ENCODE measurements at places on chromosomes 11 and 22.

DNA sequence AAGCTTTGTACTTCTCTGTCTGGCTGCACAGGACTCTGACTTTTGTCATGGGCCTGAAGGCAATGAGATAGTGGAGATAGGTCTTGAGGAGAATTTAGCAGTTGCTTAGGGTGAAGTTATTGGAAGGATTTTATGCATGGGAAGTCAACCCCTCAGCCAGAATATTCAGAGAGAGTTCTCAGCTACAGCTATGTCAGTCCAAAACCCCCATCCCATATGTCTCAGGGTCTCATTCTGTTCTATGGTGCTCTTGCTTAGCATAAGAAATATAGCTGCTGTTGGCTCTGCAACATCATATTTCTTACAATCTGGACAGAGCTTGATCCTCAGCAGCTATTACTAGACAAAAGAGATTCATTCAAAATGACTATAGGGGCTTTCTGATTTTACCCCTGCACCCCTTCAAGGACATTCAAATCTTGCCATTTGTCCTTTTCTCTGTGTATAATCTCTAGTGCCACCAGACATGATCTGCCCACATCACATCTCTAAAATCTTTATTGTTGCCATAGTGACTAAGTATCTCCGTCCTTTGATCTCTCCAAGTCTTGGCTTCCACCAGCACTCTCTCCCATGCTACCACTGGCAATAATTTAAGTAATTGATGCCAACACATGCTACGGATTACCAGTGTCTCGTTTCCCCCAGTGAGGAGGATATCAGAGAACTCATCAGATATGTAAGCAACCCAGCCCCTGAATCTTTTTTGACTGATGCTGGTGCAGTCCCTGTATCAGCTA is 327.1 kb upstream of the ISX start:
- DNase-seq = no peak

DNA sequence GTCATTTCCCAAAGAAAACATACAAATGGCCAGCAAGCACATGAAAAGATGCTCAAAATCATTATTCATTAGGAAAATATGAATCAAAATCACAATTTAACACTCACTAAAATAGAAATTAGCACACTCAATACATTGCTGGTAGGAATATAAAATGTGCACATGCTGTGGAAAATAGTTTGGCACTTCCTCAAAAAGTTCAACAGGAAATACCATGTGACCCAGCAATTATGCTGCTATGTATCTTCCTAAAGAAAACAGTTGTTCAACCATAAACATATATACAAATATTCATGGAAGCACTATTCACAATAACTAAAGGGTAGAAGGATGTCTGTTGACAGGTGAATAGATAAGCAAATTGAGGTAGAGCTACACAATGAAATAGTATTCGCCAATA is 187.3 kb upstream of the SOX6 start:
- no peak for DNase-seq

GRCh38 chr11:36239636-36240035 is 49.6 kb downstream of the COMMD9 start:
- DNase-seq = no peak

DNA sequence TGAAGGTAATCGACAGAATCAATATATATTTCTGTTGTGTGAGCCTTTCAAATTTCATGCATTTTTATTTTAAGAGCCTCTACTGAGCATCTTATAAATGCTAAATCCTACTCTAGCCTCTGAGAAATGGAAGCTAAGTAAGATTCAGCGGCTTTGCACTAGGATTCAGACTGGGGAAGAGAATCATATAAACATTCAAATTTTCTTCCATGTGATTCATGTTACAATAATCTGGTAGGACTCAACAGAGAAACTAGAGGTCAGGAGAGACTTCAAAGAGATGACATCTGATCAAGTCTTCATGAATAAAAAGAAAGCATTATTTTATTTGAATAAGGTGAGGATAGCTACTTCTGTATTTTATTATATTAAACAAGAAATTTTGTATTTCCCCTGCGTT is 538.9 kb downstream of the DLG2 start:
- no peak for DNase-seq

Measured in cortex of kidney (tissue), 1 donor.